Fibroblast of skin of scalp (primary cell): ENCODE measurements at places on chromosomes 1 and 21.

DNA sequence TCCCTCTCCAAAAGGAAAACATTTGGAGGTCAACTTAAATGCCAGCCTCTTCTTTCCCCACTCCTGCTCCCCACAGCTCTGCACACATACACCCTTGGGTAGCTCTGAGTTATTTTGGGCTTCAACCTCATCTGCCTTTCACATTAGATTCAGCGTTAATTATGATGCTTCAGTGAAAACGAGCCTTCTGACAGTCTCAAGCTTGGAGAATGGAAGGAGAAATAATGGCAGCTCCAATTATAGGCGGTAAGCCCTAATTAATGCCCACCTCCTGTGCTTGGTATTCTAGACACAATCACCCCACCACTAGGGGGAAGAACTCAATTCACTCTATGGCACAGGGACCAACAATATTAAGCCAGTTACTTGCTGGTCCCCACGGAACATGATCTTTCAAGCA lies 397.9 kb downstream of the BRINP2 start:
- no peak for DNase-seq

DNA sequence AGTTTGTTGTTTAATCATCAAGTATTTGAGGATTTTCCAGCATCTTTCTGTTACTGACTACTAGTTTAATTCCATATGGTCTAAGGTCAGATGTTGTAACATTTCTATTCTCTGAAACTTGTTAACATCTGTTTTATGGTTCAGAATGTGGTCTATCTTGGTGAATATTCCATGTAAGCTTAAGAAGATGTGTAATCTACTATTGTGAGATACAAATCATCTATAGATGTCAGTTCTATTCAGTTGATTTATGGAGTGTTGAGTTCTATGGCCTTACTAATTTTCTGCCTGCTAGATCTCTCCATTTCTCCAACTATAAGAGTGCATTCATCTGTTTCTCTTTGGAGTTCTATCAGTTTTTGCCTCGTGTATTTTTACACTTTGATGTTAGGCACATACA lies 31.5 kb downstream of the WARS2 start:
- peak; percentile 28 for DNase-seq

DNA sequence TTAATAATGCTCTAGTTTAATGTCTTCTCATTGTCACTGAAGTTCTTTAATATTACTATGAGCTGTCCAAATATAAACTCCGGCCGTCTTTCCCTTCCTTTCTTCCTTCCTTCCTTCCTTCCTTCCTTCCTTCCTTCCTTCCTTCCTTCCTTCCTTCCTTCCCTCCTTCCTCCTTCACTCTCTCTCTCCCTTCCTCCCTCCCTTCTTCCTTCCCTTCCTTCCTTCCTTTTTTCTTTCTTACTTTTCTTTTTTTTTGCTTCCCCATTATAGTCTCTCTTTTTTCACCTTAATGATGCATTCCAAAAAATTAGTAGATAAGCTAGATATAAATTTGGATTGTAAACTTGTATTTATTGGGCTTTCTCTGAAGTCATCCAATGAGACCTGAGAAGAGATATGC lies 431.0 kb upstream of the ADGRL4 start:
- no peak for DNase-seq

DNA sequence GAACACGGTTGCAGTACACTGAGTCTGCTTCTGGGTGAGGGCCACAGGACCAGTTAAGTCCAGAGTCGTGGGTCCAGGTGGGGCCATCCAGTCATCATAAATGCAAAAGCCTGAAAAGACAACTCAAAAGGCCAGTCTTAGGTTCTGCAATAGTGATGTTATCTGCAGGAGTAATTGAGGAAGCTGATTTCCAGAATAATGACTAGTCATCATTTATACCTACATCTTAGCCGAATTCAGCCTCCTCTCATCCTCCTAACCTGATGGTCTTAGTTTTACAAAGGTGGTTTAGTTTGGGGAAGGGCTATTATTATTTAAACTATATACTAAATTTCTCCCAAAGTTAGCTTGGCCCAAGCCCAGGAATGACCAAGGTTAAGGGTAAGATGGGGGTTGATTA lies 23.5 kb upstream of the SLC5A9 start:
- DNase-seq = no peak
